ENCODE measurements at places on chromosomes 2 and 18.
A peak's percentile ranks its signal among the peaks of the same experiment; 100 is the strongest.

- no peak for DNase-seq
Observed at GRCh38 chr2:55478610-55479304, 40.8 kb upstream of the CFAP36 start.

DNA sequence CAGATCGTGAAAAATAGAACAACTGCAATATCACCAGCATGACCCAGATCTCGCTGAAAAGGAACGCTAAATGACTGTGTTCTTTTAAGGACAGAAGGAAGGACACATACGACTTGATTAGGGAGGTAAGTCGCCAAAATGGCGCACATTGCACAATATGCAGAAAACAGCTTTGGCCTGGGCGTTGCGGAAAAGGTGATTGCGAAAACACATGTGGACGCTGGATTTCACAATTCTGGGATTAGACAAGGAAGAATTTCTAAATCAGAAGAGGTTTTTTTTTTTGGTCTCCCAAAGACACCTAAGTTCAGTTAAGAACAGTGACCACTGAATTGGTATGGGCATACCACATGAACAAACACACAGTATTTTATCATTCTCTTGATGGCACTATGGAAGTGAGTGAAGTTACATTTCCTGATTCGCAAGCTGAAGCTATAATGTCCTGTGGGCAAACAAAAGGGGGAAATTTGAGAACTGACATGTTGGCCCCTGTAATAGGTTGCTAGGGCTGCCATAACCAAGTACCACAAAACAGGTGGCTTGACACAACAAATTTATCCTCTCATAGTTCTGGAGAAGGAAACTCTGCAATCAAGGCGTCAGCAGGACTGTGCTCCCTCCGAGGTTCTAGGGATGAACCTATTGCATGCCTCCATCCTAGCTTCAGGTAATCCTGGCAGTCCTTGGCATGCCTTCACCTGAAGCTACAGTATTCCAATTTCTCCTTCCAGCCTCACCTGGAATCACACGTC, 25.8 kb upstream of the ERICH2 start:
- DNase-seq = peak; percentile 92

DNA sequence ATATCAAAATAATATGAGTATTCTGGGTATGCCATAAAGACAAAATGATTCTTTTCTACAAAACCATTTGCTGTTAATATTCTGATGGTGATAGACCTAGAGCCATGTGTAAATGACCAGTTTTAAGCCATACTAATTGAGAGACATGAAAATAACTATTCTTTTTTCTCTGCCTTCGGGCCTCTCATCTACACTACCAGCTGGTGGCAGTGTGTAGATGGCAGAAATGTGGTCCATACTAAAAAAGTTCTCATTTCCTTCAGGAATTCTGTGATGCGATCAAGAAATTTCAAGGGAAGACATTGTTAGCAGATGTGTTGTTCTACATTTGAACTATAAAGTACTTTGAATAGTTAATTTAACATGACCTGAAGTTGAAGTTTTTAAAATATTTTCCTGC, 485.2 kb downstream of the TRIB2 start:
- DNase-seq = no peak

DNA sequence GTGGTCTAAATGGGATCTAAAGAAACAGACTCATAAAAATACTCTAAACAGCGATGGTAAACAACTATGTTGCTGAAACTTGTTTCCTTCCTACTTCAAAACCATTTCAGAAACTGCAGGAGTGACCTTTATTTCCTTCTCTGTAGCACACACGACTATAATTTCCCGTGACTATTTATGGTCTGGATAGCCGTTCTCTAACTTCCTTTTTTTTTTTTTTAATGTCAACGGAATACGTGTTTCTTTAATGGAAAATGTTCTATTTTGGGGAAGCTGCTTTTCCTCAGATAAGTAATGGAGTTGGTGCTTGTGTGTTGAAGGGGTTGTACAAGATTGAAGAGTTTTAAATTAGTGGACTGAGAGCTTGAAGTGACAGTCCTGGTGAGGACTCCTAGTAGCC, 224.1 kb downstream of the PHLPP1 start:
- peak; percentile 76 for DNase-seq

GRCh38 chr18:79396431-79397246, 909 bp downstream of the NFATC1 start:
- DNase-seq = peak; percentile 52

GRCh38 chr2:151819920-151820319, 8.3 kb downstream of the ARL5A start:
- DNase-seq = no peak

- DNase-seq = no peak
Observed at GRCh38 chr2:173079973-173080860, 4.6 kb downstream of the MAP3K20 start.

GRCh38 chr2:237967463-237967951, 693 bp downstream of the UBE2F start:
- peak; percentile 39 for DNase-seq

DNA sequence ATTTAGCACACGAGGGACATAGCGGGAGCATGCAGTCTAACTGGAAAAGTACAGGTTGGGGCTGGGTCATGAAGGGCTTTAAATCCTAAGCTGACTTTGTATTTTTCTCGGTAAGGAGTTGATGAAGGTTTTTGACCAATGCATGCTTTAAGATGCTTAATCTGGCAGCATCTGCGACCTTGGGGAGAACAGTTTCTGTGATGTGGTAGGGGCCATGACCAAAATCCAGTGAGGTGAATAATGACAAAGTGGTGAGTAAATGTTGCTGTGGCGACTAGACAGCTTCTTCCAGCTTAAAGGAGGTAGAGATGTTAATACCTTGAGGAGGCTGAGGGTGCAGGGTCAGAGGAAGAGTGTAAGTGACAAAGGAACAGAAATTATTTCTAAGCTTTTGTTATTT, 174.6 kb upstream of the ALPP start:
- DNase-seq = no peak

- DNase-seq = peak; percentile 8
Observed at GRCh38 chr2:62706721-62707521, 1.4 kb downstream of the EHBP1 start.

DNA sequence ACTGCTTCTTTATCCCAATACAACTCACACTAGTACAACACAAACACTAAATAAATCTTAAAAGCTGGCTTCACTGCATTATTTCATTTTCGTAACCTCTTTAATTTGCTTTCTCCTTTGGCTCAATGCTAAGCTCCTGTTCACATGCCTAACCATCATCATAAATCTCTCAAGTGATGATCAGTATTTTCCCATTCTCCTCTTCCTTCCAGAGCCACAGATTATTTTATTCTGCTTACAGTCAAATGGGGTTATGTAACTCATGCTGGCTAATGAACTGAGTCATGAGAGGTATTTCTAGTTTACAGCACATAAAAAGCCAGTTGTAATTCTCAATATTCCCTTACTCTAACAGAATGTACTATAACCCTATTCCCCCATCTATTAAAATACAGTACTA, 350.4 kb upstream of the ZC3H15 start:
- no peak for DNase-seq

DNA sequence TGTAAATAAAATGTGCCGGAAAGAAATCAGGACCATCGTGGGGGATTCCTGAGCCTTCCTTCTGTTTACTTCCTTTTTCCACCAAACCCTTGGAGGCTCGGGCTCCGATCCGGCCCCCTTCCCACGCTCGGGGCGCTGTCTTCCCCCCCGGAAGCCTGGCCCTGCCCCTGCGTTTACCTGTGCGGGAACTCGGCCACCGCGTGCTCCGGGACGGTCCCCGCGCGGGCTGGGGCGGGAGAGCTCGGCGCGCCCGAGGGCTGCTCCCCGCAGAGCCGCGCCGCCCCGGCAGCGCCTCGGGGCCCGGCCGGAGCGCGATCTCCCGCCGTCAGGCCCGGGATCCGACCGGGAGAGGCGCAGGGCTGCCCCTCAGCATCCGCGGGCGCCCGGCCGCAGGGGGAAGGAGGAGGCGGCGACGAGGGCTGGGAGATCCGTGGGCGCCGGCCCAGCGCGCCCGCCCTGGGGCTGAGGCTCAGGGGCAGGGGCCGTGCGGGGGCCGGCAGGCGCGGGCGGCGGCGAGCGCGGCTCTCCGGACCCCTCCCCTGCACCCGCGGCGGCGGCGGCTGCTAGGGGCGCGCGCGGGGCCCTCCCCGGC, 435 bp downstream of the ADCY3 start:
- peak; percentile 39 for DNase-seq

DNA sequence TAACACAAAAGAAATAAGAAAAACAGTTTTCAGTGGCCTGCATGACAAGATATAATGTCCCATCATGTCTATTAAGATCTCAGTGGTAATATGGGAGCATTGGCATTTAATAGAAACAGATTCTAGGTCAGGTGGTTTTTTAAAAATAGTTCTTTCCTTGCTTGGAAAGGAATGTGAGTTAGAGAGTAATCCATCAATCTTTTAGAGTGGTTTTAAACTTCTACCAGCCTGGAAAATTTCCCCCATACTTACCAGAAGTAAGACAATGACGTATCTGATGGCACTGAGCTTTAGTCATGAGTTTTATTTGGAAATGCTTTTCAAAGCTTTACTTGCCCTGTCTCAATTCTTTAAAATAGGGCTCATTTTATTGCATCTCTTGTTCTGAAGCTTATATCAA, 441.7 kb upstream of the SMIM21 start:
- DNase-seq = no peak

DNA sequence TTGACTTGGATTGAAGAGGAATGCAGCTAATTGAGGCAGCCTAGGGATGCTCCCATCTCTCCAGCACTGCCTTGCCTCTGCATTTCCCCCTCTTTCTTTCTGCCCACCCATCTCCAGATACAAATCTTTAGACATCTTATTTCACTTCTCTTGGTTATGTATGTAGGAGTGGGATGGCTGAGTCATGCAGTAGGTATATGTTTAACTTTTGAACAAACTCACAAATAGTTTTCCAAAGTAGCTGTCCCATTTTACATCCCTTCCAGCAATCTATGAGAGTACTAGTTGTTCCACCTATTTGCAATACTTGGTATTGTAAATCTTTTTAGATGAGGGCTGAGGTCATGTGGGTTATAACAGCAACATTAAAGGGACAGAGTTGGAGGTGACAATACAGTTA, 329.9 kb downstream of the DYSF start:
- no peak for DNase-seq

DNA sequence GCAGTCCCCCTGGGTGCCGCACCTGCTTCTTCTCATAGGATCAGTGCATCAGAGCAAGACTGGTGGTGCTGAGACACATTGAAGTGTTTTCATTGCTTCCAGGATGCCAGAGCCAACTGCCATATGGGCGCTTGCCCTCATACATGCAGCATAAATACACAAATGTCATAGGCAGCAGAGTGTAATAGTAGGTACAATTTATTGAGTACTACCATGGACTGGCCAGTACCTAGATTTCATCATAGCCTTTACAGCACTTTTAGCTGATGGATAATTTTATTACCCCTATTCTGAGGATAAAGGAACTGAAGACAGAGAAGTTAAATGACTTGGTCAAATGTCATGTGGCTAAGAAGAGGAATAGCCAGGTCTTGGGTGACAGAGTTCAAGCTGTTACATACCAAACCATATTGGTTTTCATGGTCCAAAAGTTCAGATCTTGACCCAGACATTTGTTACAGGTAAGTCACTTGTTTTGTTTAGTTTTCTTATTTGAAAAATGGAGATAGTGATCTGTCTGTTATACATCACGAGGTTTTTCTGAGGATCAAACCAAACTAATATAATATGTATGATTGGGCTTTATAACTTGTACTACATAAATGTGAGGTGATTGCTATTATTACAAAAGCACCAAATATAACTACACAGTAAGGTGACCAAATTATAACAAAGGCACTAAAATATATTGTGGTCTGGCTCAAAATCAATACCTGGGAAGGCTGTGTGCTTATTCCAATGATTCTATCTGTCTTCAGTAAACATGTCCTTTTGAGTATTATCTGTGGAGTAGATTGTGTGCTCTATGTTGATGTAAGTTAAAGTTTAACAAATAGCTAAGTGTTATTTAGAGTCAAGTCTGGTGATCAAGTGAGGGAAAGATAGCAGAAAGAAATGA, 151.9 kb upstream of the CYRIA start:
- DNase-seq = no peak

- no peak for DNase-seq
Observed at GRCh38 chr2:57370882-57371585, 675.6 kb upstream of the VRK2 start.

DNA sequence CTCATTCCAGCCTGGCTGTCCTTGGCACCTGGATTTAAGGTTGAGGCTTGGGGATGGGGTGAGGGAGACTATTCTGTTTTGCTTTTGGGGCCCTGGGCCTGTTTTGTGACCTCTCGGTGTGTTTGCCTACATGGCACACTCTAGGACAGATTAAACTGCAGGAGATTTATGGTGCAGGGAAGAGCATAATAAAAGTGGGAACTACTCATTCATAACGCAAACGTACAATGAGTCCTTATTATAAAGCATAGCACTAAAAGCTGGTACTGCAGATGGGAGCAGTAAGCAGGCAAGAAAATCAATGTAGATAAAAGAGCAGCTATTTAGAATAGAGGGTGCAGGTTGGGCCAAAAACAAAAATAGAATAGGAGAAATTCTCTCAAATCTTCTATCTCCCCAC, 238.4 kb downstream of the ACTR3 start:
- DNase-seq = no peak

GRCh38 chr2:129008055-129008880, 689.6 kb upstream of the HS6ST1 start:
- no peak for DNase-seq

GRCh38 chr2:100742277-100743254, 77.4 kb upstream of the NPAS2 start:
- no peak for DNase-seq

- peak; percentile 17 for DNase-seq
Observed at GRCh38 chr18:24988253-24988840, 363.6 kb downstream of the ZNF521 start.

DNA sequence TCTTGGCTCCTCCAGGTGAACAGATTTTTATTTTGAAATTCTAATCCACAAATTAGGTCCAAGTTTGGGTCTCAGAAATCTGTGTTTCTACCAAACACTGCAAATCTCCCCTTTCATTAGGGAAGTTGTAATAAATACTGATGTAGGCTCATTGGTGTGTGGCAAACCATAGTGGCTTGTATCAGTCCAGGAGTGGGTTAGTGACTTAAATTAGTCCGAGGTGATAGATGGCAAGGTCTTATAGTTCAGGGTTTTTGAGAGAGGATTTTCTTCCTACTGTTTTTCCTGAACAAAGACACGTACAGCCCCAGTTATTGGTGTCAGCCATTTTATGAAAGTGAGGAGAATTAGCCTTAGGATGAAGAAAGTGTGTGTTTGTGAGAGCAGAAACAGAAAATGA, 74.6 kb downstream of the RPRM start:
- no peak for DNase-seq

DNA sequence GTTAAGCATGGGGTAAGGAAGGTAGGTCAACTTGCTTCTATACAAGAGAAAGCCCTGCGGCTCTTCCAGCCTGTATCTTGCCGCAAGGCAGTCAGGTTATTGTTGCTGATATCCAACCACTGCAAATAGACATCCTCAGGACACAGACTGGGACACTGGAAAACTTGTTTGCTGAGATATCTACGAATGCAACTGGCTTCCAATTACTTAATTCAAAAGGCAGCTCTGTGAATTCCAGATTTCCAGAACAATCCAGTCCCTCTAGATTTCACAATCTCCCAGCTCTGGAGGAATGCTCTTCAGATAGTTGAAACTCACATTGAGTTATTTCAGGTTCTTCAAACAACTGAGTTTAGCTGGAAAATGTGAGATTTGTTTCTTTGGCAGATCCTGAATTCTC, 34.6 kb upstream of the SP9 start:
- no peak for DNase-seq
